ENCODE measurements at places on chromosomes 13 and 19.
A peak's percentile ranks its signal among the peaks of the same experiment; 100 is the strongest.

GRCh38 chr19:31118986-31119385 is 230.2 kb downstream of the TSHZ3 start:
- no peak for DNase-seq

- no peak for DNase-seq
Measured at GRCh38 chr13:47718556-47718955, 282.5 kb downstream of the SUCLA2 start.

DNA sequence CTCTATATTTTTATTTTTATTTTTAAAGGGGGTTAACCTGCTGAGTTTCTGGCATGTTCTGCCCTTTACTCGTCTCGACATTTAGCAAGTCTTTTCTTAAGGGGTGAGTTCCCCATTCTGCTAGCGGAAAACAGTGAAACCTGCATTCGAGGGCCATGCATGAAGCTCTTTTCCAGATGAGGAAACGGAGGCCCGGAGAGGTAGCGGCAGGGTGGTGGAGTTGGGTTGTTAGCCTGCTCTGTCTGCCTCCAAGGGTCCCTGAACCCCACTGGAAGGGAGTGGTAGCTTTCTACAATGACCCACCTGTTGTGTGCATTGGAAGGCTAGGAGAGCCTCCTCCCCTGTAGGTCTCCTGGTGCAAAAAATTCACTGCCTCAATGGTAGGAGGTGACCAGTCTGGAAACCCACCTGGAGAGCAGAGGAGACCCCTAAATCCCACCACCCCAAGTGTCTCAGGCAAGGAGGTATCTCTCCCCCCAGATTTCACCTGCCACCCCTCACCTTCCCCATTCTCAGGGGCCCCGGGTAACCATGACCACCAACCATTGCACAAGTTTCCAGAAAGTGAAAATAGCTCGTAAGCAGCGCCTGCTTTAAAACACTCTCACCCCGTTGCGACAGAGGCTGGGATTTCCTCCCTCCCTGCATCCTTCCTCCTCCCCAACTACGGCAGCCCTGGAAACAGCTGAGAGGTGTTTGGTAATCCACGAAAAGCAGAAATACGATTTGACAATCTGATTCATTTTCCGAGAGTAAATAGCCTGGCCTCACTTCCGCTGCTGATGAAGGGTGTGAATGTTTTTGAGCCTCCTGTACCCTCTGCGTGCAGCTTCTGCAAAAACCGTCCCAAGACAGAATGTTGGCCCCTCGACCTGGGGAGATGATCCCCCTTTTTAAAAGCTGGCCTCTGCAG is 3.5 kb downstream of the KLF2 start:
- DNase-seq: peak; percentile 41

GRCh38 chr19:50248826-50249225 is 45.4 kb downstream of the MYH14 start:
- DNase-seq: no peak

GRCh38 chr19:13173139-13173737 is 23.0 kb downstream of the IER2 start:
- no peak for DNase-seq

- no peak for DNase-seq
Measured at GRCh38 chr13:81540777-81541176, 1199.9 kb upstream of the SPRY2 start.

DNA sequence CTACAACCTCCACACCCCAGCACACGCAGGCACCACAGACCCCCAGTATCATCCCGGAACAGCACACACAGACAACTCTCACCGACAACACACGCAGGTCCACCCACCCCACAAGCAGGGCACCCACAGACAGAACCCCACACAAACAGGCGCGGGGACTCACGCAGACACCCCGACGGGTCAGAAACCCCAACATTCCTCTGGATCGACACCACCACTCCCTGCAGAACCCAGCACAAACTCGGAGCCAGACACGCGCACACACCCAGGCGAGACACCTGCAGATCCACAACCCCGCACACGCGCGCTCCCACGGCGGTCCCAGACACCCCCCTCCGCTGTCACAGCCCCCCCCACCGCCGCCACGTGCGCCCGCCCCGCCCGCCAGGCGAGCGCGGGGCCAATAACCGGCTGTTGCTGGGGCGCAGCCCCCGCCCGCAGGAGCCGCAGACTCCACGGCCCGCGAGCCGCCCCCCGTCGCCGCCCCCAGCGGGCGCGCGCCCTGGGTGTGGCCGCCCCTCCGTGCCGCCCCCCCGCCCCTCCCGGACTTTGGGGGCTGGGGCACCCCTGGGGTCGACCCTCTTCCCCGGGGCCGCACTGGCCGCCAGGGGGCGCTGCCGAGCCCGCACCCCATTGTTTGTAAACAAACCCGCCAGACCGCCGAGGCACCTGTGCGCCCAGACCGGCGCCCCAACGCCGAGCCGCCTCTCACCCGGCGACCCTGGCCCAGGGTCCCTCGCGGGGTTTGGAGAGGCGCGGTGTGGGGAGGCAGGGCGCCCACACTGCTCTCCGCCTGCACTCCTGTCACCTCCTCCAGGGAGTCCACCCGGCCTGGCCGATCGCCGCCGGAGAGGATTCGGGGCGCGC is 712 bp downstream of the BBC3 start:
- DNase-seq: peak; percentile 82

- DNase-seq: no peak
Measured at GRCh38 chr13:43171489-43171888, 148.1 kb downstream of the DNAJC15 start.

DNA sequence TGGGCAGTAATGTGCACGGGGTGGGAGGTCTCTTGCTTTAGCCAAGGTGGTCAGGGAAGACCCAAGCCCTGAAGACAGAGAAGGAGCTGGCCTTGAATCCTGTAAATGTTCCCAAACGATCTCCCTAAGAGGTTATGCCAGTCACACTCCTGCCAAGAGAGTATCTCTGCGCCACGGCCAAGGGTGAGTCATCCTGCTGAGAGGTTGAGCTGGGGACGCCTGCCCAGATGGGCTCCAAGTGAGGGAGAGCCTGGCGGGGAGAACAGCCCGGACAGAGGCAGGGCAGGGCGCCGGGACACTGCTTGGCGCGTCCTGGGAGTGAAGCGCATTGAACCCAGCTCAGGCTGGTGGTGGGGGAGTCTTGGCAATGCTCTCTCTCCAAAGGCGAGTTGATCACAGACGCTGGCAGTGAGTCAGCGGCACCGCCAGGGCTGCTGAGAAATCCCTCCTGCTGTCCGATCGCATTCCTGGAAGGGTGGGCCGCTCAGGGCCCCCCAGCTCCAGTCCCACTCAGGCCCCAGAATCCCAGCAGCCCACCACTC is 16.4 kb downstream of the SULT2B1 start:
- DNase-seq: no peak

DNA sequence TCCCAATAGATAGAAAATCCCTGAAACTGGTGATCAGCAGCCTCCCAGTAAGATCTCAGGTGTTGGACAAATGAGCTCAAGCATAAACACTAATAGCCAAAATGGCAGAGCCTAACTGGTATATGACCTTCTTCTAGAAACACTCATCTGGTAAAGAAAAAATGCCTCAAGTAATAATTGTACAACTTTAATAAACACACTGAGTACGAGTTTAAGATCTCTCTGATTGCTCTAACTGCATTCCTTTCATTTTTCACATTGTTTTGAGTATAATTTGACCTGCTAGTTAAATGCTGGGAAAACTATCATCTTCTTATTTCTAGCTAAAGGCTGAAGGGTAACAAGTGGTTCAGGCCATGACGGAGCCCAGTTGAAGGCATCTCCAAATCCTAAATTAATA is 2009.5 kb upstream of the PCDH20 start:
- no peak for DNase-seq

GRCh38 chr19:29187676-29188075 is 25.3 kb downstream of the UQCRFS1 start:
- DNase-seq: no peak

GRCh38 chr13:32941368-32941767 is 74.9 kb upstream of the KL start:
- no peak for DNase-seq

GRCh38 chr19:18119013-18119716 is 21.6 kb downstream of the MAST3 start:
- DNase-seq: no peak

DNA sequence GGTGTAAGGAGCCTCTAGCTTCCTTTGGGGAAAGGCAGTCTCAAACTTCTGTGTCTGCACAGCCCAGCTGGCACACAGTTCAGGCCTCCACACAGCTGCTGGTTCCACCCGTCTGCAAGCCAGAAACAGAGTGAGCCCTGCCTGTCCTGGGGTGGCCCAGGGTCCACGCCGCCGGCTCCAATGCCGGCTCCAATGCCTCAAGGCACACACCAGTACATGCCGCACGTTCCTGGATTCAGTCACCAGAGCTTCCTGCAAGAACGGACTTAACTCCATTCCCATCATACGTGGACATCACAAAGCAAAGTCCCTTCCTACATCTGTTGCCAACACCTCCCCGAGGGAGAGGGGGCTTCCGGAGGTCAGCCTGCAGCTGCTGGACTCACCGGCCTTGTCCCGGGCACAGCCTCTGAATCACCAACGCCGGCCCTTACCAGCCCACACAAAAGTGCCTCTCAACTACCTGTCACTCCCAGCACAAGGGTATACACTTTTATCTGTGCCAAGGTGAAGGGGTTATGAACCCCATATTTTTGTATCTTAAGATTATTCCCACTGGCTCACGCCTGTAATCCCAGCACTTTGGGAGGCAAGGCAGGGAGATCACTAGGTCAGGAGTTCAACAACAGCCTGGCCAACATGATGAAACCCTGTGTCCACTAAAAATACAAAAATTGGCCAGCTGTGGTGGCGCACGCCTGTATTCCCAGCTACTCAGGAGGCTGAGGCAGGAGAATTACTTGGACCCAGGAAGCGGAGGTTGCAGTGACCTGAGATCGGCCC is 8.5 kb downstream of the SH3GL1 start:
- DNase-seq: no peak

- DNase-seq: no peak
Measured at GRCh38 chr19:10395003-10395402, 8.3 kb downstream of the CDC37 start.

DNA sequence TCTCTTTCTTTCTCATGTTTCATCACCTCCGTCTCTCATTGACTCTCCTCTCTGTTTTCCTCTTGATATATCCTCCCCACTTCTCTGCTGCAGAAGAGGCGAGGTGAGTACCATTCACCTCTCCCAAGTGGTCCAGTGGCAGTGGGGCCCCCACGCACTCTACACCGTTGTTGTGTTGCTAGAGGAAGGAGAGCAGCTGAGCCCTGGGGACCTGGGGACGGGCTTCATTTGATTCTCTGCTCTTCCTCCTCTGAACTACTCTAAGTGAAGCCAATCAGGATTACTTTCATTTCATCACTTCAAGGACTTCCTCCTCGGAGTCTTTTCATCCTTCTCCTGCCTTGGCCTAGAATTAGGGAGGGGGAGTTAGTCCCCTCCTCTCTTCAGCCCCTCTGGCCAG is 64.6 kb downstream of the CCNE1 start:
- no peak for DNase-seq

DNA sequence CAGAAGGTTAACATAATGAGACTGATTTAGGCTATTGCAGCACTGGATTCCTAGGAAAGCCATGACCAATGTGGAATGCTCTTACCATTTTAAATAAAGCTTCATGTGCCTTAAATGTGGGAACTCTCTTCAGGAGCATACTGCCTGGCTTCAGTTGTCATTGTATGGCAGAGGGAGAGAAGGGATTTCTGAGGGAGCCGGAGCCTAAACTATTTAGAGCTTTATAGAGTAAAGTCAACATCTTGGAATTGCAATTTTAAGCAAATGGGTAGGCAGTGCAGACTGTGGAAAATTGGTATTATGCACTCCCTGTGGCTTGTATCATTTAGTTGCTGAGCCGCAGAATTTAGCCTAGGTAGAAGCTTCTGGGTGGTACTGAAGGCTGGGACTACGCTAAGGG is 2041.4 kb downstream of the PCDH9 start:
- no peak for DNase-seq

GRCh38 chr19:35039881-35040825 is 1.4 kb upstream of the HPN start:
- no peak for DNase-seq

DNA sequence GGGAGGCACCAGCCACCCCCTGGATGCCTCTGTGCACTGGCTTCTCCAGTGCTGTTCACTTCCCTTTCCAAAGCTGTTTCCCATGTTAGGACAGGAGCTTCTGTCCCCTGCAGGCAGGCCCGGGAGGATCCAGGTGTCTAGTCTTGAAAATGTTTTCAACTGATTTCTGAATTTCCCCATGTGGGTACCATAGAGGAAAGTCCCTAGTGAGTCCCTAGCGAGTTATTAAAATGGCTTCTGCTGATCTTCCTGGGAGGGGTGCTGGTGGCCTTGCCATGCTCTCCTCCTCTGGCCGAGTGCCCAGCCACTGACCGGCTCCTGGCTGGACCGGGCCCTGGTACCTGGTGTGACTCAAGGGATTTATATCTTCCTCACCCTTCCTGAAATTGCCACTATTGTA is 5.2 kb upstream of the ANKRD10 start:
- DNase-seq: no peak

DNA sequence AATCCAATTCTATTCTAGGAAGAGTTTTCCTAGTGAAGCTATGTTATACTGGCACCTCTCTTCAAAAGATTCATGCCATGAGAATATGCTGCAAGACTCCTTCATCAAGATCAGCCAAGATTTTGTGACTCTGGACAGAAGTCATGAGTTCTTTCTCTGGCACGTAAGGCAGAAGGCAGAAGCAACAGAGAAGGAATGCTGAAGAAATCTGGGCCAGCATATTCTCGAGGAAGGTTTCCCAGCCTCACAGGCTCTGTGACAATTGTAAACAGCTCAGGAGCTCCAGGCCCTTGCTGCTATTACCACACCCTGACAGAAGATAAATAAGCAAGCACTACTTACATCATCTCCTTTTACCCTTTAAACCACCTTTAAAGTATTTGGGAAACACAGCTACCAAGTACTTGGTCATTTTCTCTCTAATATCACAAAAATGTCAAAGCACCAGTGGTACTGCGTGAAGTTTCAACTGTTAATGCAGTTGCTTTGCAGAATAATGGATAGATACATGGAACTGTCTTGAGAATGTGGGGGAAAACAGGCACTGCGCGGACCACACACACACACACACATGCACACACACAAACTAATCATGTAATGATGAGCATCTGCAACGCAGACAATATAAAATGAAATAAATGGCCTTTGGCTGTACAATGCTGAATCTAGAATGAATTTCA is 55.4 kb downstream of the INTS6 start:
- DNase-seq: no peak

GRCh38 chr19:39696387-39696786 is 7.9 kb upstream of the LGALS14 start:
- no peak for DNase-seq

DNA sequence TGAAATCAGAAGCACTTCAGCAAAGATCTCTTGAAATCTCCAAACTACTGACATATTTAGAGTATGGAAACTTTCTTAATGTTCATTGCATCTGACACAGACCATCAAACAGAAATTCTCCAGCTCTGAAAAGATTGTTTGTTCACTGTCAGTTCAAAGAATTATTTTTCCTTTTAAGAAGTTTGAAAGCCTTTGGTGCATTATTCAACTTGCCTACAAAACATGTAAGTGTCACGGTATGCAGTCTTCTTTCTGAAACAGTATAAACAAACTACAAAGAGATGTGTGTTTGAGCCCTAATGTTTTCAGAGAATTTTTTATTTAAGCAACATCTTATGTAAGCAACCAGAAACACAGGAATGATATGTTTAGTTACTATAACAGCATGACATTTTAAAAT is 125.4 kb downstream of the FGF14 start:
- no peak for DNase-seq

All from T-helper 17 cell (primary cell).